Left renal cortex interstitium (tissue), 4 donors: ENCODE measurements at places on chromosomes 7 and 10.

DNA sequence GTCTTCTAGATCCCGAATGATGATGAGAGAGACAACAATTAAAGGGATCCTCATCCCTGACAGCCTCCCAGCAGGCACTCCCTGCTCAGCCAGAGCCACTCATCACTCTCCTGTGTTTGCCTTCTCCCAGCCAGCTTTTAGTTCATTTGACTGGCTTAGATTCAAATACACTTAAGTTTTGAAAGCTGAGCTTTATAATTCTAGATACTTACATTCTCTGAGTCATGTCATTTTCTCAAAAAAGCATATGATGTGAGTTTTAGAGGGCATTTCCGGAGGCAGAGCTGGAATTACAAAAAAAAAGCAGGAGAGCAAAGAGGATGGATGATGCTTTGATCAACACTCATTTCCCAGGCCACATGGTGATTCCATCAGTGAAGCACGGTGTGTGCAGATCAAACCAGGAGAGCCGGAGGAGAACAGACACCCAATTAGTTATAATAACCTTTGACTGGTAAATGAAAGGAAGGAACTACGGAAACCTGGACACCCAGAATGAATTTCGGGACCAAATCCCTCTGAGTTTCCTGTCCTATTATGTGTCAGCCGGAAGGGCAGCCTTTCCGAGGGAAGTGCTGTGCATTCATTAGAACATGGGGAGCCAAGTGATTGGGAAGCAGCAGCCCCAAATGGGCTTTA lies 81.5 kb upstream of the HPS1 start:
- no peak for DNase-seq

DNA sequence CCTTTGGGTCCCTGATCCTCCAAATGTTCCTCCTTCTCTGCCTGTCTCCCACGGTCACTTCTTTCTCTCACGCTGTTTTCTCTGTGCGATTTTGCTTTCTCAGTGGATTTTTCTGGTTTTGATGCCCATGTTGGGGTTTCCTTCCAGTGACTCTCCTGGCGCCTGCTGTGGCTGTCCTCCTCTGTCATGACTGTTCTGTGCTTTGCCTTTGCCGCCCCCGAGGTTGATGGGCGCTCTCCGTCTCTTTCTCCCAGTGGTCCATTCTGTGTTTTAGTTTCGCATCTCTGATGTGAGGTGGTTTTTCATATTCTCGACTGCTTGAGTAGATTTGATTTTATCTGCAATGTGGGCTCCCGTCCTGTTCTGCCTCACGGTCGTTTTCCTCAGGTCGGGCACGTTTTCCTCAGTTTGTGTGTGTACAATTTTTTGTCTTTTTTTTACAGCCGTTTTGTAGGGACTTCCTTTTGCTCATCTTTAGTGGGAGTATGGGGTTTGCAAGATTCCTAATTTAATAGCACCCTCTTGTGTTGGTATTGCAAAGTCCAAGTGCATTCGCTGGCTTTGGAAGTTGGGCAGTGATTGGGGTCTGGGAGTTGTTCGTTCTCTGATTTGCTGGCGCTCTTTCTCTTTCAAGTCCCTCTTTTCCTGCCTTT lies 100.0 kb downstream of the INPP5A start:
- DNase-seq: no peak

- no peak for DNase-seq
Measured at GRCh38 chr7:47991270-47991669, 11.9 kb upstream of the HUS1 start.

DNA sequence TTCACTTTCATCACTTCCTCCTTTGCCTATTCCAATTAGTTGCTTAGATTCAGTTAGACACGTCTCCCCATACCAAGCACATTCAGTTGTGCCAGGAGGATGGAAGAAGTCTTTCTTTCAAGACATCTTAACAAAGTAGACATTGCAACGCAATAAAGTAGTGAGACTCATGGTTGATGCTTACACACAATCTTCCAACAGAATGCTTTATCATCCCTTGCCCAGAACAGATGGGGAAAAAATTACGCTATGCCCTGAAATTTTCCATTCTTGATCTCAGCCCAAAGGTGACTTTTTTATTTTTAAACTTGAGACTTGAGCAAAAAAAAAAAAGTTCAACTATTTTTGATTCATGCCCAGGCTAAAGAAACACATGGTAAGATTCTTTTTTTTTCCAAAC lies 74.9 kb downstream of the KCNMA1 start:
- no peak for DNase-seq

DNA sequence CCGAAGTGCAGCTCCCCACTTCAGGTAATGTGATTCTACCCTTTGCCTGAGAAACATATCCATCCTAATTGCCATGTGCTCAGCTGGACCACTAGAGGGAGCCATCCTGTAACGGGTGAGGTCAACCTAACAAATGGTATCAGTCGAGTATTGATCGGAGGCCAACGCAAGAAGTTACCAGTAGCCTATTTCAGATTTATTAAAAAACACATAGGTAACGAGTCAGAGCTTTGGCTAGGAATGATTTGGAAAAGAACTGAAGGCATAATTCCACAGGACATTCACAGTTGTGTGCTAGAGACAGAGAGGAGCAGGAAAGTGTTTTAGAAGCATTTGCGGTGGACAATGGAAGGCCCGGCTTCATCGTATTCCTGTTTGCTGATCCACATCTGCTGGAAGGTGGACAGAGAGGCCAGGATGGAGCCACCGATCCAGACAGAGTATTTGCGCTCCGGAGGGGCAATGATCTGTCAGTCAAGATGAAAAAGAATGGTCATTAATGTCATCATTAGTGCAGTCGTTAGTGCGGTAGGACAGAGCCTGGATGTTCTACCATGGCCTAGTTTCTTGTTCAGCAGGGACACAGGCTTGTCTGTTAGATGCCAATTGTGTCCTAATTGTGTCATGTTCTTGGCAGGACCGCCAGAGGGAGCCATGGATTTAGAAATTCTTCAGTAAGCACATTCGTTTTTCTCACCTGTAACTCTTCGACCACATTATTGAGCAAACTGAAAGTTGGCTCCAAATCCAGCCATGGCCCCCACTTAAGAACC lies 17.5 kb downstream of the ACTA2 start:
- DNase-seq: peak; percentile 73

DNA sequence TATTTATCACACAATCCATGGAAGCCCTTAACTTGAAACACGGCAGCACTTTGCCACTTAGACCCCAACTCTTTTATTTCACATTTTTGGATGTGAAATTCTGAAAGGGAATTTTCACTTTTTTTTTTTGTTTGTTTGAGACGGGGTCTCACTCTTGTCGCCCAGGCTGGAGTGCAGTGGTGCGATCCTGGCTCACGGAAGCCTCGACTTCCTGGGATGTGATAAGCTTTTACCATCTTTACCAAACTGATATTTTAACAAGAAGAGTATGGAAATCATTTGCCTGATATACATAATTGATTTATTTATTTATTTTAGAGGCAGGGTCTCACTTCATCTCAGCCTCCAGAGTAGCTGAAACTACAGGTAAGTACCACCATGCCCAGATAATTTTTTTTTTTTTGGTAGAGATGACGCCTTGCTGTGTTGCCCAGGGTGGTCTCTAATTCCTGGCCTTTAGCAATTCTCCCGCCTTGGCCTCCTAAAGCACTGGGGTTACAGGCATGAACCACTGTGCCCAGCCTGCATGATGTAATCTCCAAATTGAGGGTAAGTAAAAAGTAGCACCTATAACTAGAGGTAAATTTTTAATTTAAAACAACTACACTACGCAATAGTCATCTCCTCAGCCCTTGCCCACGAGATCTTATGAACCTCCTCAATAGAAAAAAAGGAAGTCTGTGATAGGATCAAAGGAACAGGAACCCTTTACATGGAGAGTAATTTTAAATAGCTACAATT lies 180.7 kb upstream of the KLF14 start:
- no peak for DNase-seq

GRCh38 chr7:39453743-39454355 lies 112.4 kb upstream of the YAE1 start:
- no peak for DNase-seq

DNA sequence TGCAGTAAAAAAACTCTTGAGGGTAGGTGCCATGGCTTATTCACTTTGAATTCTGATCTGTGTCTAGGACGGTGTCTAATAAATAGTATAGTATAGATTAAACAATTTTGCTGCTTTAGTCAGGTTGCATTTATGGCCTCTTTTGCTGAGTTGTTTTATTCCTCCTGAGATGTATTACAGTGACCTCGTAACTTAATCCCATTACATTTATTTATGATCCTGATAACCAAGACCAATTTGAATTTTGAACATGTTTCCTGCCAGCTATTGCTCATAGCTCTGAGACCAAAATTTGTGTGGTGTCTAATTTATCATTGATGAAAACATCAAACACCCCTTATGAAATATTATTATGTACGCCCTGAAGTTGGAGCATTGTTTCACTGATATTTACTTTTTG lies 381.9 kb upstream of the SEMA3C start:
- no peak for DNase-seq

GRCh38 chr10:96440361-96441292 lies 73.1 kb downstream of the TLL2 start:
- no peak for DNase-seq

GRCh38 chr10:76398043-76398710 lies 966.8 kb downstream of the LRMDA start:
- no peak for DNase-seq

GRCh38 chr10:95628786-95629185 lies 27.7 kb downstream of the ALDH18A1 start:
- no peak for DNase-seq

DNA sequence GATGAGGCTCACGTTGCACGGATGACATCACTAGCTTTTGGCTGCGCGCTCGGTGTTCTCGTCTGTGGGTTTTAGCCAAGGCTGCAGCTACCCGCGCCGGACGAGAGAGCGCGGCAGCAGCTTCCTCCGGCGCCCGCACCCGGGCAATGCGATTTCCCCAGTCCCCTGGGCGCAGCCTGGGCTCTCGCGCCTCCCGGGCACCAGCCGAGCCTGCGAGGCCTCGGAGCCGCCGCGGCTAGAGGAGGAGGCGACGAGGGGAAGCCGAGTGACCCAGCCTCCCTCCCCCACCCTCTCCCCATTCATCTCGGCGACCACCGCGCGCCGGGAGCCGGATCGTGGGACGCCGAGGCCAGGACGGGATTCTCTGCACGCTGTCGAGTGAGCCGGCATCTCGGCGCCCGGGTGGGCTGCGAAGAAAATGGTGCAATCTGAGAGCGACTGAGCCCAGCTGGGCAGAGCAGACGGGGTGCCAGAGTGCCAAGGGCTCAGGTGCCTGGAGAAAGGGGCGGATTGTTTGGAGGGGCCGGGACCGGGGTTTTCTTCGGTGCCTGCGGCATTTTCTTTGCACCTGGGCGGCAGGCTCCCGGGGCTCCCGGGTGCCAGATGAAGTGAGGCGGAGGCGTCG lies 1.2 kb upstream of the TMEM178B start:
- no peak for DNase-seq

- DNase-seq: no peak
Measured at GRCh38 chr7:125061776-125062397, 132.3 kb upstream of the POT1 start.

GRCh38 chr10:52597189-52597863 lies 175.3 kb downstream of the MBL2 start:
- no peak for DNase-seq

- DNase-seq: no peak
Measured at GRCh38 chr10:44897049-44897448, 14.1 kb upstream of the TMEM72 start.

- no peak for DNase-seq
Measured at GRCh38 chr10:44316922-44317215, 68.0 kb downstream of the CXCL12 start.

DNA sequence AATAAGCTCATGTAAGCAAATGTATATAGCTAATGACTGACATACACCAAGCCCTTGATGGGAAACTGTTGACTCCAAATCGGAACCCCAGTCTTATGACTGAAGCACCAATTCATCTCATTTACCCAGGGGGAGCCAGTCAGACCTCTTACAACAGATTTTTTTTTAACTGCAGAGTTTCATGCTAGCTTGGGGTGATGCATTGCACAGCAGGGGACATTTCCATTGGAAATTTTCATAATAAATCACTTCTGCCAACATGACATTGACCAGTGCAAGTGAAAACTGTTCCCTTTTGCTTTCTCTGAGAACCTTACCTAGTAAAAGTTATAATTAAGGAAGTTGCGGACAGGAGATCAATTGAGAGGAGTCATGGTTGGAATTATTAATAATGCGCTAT lies 137.0 kb upstream of the VWC2 start:
- no peak for DNase-seq

GRCh38 chr10:72020914-72021809 lies 57.0 kb downstream of the CHST3 start:
- no peak for DNase-seq

- no peak for DNase-seq
Measured at GRCh38 chr10:43942096-43942850, 293.6 kb upstream of the ZNF32 start.

DNA sequence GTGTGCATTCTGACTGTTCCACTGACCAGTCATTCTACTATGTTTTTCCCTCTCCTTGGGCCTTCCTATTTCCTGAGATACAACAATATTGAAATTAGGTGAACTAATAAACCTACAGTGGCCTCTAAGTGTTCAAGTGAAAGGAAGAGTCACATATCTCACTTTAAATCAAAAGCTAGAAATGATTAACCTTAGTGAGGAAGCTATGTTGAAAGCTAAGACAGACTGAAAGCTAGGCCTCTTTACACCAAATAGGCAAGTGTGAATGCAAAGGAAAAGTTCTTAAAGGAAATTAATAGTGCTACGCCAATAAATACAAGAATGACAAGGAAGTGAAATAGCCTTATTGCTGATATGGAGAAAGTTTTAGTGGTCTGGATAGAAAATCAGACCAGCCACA lies 5.7 kb upstream of the DYNC1I1 start:
- no peak for DNase-seq

GRCh38 chr10:87925570-87925969 lies 62.1 kb downstream of the PTEN start:
- no peak for DNase-seq

DNA sequence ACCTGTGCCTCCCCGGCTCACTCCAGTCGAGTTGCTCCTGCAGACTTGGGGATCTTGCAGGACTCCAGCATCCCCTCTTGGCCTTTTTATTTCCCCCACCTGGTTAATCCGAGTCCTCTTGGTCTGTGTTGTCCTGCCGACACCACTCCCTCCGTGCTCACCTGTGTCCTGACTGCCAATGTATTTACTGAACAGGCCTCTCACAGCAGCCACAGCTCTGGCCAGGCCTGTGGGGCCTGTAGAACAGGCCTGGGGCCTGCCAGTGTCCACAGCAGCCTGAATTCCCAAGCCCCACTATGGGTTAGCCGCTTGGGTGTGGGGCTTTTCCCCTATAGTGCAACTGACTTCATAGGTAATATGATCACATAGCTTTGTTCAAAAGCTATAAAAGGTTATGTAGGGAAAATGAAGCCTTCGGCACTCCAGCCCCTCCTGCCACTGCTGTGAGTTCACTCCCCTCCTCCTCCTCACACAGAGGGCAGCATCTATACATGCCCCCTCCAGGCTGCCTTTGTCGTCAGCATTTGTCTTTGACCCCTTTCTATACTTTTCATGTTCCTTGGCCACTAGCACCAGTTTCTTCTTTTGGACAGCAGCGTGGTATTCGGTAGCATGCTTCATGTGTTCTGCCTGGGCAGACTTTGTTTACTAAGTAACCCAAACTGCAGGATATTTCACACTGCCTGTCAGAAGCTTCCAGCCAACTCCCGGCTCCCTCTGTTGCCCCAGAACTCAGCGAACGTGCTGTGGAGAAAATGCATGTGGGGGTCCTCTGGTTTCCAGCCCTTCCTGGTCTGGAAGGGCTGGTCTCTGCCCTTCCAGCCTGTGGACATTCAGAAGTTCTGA lies 46.1 kb downstream of the ZNF467 start:
- DNase-seq: no peak

GRCh38 chr10:34918060-34918775 lies 103.1 kb upstream of the PARD3 start:
- no peak for DNase-seq

- no peak for DNase-seq
Measured at GRCh38 chr7:157972914-157973313, 614.7 kb downstream of the PTPRN2 start.

GRCh38 chr10:5840314-5841307 lies 27.4 kb upstream of the GDI2 start:
- no peak for DNase-seq
